ENCODE measurements at places on chromosomes 6 and 20.
A peak's percentile ranks its signal among the peaks of the same experiment; 100 is the strongest.

GRCh38 chr6:98687752-98688151 lies 146.6 kb upstream of the POU3F2 start:
- DNase-seq: no peak

- DNase-seq: no peak
Observed at GRCh38 chr20:23139524-23139923, 53.4 kb upstream of the CD93 start.

DNA sequence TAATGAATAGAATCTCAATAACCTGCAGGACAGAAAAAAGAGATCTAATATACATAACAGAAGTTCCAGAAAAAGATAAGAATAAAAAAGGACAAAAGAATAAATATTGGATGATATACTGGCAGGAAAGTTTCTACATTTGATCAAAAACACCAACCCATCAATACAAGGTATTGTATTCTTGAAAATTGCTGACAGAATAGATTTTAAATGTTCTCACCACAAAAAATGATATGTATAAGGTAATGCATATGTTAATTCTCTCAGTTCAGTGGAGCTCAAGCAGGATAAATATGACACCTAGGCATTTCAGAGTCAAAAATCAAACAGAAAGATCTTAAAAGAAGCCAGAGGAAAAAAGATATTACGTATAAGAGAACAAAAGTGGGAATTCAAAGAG lies 43.8 kb downstream of the SERAC1 start:
- DNase-seq: no peak

DNA sequence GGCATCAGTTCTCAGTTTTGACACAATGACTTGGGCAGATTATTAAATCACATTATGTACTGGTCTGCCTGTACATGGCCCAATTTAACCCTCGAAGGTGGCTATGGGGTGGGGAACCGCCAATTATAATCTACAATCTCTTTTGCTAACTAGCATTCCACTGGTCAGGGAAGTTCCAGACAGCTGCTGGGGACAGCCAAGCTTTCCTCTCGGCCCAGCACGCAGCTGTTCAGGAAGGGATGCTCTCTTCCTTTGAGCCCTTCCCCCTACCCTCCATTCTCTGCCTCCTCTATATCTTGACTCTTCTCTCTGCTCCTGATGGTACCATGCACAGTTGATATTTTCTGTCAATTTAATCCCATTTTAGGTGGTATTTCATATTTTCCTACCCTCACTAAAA lies 233.5 kb upstream of the AGPAT4 start:
- DNase-seq: no peak

DNA sequence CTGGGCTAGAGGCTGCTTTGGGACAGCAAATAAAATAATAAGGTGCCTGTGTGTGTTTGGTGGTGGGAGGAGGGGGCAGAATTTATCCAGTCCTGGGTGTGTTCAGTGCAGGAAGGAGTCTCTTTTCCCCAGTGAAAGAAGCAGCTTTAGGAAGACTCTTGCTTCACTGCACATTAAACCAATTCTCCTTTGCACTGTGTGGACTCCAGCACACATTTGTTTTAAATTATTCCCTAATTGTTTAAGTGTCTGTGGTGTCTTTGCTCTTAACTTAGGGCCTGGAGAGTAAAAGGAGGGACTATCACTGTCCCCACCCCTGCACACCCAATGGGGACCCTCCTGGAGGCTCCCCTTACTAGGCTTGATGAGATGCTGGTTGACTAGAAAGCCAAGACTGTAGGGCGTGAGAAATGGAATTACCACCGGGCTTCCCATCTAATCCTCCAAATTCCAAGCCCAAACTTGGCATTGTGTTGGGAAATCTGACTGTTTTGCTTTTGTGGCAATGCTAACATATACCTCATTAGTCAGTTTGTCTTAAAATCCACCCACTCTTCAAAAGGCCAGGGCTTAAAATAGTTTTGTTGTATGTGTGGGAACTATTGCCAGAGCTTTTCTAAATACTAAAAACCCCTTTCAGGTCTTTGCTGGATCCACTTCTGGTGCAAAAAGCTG lies 13.5 kb upstream of the DAAM2 start:
- DNase-seq: no peak

DNA sequence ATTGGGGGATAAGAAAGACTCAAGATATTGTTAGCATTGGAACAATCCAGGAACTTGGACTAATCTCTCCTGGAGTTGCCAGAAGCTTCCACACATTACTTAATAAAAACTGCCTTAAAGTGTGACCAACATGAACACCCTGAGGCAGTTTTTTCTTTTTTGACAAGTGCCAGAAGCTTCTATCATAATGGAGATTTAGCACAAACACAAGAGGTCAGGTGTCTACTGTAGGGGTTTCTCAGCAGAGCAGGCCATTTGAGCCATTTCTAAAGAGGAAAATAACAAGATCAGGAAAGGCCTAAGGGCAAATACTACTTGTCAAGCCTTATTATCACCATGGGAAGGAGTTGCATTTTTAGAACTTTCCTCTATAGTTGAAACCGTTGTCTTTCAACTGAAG lies 361.5 kb downstream of the EPM2A start:
- DNase-seq: no peak

GRCh38 chr20:23629017-23629541 lies 8.7 kb downstream of the CST3 start:
- DNase-seq: no peak

- DNase-seq: peak; percentile 63
Observed at GRCh38 chr20:34710861-34711574, 6.9 kb downstream of the TP53INP2 start.

- DNase-seq: no peak
Observed at GRCh38 chr6:77373955-77374354, 89.3 kb downstream of the HTR1B start.

GRCh38 chr6:34273242-34273805 lies 24.5 kb upstream of the SMIM29 start:
- DNase-seq: peak; percentile 97

DNA sequence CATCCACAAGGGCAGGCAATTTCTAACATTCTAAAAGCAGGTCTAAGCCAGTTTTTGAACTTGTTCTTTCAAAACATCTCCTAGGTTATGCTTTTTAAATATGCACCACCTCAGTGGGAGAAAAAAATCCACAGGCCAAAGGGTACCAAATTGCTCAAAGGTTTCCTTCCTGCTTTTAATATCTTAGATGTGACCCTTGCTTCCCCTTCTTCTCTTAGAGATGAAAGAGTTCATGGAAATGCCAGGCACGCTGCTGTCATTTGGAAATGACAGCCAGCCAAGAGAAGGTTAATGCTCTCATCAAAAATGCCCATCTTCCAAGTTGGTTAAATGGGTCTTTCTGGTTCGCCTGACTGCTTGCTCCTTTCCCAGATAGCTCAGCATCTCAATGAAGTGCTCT lies 497.1 kb downstream of the CD83 start:
- DNase-seq: no peak

DNA sequence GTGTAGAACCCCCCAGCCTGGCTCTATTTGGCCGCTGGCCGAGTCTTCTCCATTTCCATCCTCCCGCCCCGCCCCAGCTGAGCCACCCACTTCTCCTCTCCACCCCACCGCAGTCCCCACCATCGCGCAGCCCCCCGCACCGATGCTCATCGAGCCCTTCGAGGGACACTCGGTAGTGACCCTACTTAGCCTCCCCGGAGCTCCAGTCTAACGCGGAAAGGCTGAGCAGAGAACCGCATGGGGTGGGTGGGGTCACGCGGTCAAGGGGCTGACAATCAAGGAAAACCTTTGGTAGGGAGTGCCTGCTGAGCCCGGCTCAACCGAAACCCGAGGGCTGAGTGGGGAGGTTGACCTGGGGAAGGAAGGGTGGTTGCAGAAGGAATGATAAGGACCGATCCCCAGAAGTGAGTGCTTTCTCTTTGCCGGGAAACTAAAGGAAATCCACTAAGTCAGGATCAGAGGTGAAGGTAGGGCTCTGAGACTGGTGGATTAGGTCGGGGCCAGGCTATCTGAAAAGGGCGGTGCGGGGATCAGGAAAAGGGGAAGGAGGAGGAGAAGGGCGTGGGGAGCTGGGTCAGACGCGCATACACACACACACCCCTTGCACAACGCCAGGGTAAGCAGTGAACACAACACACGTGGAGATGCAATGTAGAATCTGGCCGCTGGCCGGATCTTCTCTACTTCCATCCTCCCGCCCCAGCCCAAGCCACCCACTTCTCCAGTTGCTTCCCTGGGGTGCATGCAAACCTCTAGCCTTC lies 49.8 kb downstream of the CPXM1 start:
- DNase-seq: peak; percentile 59

DNA sequence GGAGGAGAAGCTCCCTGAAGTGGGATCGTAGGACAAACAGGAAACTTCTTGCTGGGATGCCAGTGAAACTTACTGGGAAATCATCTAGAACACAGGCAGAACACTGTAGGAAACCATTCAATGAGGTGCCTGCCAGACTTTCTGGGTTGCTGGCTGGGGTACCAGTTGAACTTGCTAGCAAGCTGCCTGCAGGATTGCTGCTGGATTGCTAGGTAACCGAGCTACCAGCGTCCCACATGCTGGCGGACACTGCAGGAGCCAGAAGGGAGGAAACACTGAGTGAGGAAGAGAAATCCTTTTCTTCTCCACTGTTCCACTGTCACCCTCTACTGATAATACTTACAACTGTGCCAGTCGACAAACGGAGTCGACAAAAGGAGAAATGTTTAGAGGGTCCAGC lies 91.3 kb upstream of the SLC35B3 start:
- DNase-seq: no peak

DNA sequence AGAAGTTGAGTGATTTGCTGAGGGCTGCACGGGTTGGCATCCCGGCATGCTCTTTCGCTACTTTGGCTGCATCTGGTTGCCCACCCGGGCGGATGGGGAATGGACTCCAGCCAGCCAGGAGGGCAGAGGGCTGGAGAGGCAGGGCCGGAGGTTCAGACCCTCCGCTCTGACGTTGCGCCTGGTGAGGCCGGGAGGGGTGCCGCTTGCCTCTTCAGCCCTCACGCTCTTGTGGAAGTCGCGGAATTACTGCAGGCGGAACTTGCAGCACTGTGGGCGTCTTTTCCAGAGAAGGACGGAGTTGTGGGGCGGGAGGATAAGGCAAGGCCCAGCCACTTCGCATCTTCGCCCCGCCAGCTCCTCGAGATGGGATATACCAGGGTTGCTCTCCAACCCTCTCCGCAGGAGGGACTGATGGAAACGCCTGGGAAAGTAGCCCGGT lies 656 bp downstream of the RTEL1 start:
- peak; percentile 30 for DNase-seq

DNA sequence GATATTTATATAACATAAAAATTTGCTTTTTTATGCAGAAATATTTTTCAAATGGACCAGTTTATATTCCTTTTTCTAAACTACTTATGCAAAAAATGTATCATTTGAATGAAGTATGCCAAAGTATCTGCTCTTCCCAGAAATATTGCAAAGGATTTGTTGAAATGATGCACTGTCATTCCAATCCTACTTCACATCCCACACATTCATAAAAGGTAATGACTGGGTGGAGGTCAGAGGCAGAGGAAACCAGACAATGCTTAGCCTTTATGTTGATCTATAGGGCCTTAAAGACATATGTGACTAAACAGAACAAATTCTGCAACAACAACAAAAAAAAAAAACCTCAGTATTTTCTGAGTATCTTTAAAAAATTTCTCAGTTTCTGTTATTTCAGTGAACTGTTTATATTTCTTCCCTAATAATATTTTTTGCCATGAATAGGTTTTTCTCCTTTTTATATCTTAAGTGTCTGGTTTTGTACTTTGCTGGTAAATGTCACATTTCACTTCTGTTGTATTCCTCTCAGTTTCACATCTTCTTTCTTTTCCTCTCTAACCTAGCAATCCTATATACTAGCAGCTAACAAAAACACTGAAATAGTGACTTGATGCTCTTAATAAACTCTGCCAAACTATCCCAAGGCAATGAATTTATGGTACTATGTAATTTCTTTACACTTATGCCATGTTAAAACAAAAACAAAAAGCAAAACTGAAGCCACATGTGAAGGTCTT lies 374.1 kb downstream of the BCKDHB start:
- DNase-seq: no peak

- DNase-seq: peak; percentile 93
Observed at GRCh38 chr6:116450769-116451740, 10.1 kb upstream of the CALHM6 start.

- no peak for DNase-seq
Observed at GRCh38 chr6:55729665-55730064, 145.7 kb downstream of the BMP5 start.

GRCh38 chr6:81340946-81341345 lies 411.5 kb downstream of the TENT5A start:
- DNase-seq: no peak

DNA sequence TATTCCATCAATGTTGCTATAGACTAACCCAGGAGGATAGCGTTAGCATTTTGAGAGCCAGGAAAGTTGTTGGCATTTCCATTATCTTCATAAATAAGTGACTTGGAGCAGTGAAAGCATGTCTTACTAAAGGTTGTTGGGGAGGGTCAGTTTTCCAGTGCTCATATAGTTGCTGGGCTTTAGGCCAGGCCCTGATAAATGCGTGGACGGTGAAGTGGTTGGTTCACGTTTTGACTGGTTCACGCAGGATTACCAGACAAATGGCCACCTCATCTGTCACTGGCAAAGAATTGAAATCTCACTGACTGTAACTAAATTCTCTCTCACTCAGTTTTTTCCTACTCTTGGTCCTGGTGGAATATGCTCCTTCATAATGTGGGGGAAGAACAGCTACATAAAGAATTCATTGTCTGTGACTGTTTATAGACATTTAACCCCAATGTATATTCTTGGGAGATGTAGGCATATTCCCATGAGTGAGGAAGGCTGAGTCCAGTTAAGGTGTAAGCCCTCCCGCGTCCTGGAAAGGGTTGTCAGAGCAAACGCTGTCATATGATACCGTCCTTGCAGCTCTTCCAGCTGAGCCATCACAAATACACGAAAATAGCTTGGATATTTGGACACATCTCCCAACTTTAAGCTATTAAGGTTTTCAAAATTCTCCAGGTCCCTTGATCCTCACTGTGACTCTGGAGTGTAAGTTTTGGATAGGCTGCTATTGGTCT lies 27.8 kb downstream of the LRRC1 start:
- no peak for DNase-seq

DNA sequence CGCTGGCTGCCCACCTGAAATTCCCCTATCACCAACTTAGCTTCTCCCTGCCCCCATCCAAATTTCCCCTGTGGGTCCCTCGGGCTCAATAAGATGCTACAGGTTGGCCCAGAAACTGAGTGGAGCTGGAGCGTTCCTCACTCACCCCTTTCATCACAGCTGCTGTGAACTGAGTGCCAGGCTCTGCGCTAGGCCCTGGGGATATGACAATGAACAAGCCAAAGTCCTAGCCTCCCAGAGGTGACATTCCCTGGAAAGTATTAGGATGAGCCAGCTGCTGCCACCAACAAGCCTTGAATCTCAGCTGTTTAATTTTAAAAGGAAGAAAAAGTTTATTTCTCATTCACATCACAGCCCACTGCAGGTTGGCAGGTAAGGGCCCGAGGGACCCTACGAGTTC lies 86.6 kb upstream of the EYA2 start:
- DNase-seq: no peak

DNA sequence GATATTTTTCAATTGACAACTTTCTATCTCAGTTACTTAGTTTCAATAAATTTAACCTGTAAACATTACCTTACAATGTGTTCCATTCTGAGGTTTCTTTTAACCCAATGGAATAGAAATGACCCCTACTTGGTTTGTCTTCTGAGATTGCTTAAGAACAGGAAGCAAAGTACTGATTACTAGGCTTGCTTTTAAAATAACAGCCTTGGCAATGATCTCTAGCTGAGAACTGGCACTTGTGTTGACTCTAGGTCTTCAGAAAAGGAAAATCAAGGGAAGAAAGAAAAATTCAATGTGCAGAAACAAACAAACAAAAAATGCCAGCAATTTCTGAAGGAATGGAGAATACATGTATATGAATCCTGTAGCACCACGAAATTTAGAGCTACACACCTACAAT lies 66.1 kb downstream of the SYNE1 start:
- DNase-seq: no peak

All from Kasumi-1 (cell line).